Naive B cell (primary cell): ENCODE measurements at places on chromosomes 1 and 21.
A peak's percentile ranks its signal among the peaks of the same experiment; 100 is the strongest.

- no peak for DNase-seq
These were observed 113.0 kb downstream of the PAPPA2 start for GRCh38 chr1:176575991-176576390.

GRCh38 chr1:30735668-30736498 lies 12.5 kb upstream of the MATN1 start:
- no peak for DNase-seq

GRCh38 chr1:11615090-11615489 lies 39.1 kb downstream of the FBXO2 start:
- no peak for DNase-seq

DNA sequence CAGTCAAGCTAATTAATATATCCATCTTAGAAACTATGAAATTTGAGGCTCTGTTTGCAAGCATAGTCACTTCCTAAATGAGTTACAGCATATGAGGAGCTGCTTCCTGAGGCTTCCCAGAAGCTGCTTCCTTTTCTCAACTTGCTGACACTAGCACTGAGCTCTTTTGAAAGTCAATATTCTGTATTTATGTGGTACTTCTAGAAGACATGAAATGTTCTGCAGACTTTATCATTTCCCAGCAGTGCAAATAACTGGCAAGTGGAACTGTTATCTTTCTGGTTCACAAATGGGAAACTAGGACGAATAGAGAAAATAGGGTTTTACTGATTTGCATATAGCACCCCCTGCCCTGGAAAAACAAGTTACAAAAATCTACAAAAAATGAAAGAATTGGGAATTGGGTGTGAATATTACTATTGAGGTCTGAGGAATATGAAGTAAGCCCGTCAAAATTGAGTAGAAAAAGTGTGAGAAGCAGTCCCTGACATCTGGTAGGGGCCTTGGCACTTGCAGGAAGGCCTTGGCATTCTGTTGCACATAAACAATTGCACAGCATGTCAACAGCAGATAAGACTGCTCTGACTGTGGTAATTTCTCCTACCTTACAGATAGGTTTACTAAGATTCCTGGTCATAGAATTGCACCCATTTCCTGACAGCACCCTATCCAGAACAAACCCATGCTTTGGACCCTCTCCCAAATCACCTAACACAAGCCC lies 7.1 kb downstream of the GIPC2 start:
- DNase-seq, result no peak

GRCh38 chr1:158095737-158096335 lies 84.9 kb upstream of the CD1D start:
- DNase-seq, result no peak

- no peak for DNase-seq
These were observed 89.0 kb upstream of the ACTL8 start for GRCh38 chr1:17665950-17666720.

DNA sequence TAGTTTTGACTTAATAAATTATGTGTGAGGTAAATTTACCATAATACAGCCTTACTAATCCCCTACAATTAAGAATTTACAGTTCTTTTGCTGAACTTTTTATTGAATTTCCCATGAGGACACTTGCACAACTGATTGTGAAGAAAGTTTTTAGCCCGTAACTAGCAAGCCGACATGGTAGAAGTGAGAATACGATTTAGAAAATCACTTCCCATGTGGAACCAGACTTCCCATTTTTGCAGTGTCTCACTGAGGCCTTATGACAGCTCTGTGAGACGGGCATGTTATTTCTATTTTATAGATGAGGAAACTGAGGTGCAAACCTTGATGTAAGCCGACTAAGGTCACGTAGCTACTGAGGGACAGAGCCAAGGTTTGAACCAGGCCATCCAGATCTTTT lies 32.5 kb upstream of the LMO4 start:
- no peak for DNase-seq

DNA sequence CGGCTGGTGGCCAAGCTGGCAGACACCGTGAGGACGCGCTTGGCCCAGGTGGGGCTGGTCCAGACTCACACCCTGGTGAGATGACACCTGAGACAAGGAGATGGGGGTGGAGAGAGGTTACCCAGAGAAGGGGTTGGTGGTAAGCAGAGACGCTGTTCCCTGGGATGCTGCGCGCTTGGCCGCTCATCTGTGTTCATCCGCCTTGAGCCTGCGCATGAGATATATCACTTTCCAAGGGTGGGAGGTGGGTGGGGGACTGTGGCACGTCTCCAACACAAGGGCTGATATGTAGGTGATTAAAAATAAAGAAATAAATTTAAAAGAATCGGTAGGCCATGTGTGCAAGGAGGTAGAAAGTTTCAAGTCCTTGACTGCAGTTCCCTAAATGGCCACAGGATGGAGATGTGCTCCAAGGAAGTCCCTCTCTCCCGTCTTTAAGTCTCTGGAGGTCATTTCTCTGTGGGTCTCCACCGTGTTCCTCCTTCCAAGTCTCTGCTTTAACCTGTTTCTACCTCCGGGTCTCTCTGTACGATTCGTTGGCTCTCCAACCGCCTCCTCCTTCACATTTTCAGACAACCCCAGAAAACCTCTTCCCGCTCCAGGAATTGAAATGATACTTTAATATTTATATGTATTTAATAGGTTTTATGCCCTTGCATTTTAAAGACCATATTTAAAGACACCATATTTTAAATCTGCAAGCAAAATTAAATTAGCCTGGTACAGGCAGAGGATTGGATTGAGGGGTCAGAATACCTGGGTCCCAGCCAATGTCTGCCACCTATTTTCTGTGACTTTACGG lies 4.5 kb downstream of the TTC24 start:
- DNase-seq, result peak; percentile 70

DNA sequence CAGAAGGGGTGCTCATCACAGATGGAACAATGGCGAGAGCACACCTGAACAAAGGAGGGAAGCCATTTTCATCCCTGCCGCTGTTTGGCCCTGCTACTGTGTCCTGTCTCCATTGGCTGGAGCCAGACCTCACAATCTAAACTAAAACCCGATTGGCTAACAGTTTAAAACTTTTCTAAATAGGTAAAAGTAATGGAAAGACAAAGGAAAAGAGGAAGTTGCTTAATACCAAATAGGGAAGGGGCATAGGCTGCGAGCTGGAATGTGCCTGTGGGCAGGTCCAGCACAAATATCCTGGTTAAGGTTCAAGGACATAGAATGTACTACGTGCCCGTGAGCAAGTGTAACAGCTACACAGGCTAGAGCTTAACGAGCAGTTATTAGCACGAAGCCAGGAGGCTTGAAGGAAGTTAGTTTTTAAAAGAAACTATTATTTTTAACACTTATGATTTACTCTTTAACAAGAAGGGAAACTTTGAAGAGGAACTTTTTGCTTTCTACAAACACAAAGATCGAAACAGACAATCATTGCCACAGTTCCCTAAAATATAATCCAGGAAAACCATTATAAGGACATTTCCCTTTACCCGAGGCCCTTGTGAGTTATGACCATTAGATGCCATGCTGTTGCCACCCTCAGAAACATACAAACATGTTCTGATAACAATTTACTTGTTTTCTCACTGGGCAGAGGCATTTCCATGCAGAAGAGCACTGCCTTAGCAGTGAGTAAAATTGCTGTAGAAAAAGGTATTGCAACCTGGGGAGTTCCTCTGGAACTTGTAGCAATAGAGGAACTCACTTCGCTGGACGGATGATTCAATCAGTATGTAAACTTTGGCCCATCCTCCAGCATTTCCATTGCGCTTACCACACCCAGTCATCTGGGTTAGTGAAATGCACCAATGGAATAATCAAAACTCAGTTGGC lies 4.8 kb upstream of the PTTG1IP start:
- no peak for DNase-seq

DNA sequence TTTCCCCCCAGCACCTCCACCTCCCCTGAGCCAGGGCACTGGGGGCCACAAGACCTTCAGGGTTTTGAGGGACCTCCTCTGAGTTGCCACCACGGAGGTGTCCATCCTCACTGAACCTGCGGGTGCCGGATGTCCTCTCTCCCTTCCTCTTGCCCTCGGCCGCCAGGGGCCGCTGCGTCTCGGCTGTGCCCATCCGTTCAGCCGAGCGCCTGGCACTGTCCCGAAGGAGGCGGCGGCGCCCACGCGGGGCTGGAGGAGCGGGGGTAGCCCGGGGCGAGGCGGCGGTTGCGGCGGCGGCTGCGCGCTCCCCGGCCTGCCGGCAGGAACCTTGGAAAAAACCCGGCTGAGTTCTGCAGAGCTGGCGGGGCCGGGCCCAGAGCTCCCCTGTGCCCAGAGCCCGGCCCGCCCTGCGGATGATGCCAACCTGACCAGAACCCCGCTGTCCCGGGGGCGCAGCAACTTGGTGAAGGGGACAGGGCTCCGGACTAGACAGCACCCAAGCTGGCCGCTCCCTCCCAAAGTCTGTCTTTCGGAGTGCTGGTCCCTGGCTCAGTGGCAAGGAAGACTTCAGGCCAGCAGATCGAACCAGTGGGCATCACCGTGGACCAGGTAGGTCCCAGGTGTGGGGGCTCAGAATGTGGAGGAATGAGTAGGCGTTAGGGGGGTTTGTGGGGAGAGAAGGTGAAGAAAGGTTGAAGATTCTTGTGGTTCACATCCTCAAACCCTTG lies 3.7 kb upstream of the PPM1J start:
- DNase-seq, result peak; percentile 70

GRCh38 chr1:240559781-240560180 lies 52.2 kb downstream of the GREM2 start:
- DNase-seq, result no peak
